Smooth muscle cell of the brain vasculature (primary cell): ENCODE measurements at places on chromosomes 12 and 14.

DNA sequence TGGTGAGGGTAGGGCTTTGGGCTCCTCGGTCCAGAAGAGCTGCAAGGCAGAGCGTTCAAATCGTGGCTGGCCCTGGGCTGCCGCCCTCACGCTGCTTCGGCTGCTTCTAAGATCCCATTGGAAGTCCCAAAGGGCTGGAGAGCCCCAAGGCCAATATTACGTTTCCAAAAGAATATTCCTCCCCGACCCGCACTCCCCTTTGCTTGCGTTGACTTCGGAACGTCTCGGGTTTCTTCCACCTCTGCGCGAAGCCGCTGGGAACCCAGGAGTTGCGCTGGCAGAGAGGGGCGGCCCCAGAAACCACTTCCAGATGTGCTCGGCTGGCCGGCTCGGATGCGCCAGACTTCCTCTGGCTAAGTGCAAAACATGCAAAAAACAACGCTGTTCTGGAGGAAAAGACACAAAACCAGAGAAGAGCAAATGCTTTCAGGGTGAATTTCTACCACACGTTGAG lies at the start of gene GLT8D2:
Gene GLT8D2 (minus strand): TSS at position 285 of the 454 bp plus-strand sequence. CDS start 30,539 bp downstream, outside the sequence.
- DNase-seq = peak; percentile 74

DNA sequence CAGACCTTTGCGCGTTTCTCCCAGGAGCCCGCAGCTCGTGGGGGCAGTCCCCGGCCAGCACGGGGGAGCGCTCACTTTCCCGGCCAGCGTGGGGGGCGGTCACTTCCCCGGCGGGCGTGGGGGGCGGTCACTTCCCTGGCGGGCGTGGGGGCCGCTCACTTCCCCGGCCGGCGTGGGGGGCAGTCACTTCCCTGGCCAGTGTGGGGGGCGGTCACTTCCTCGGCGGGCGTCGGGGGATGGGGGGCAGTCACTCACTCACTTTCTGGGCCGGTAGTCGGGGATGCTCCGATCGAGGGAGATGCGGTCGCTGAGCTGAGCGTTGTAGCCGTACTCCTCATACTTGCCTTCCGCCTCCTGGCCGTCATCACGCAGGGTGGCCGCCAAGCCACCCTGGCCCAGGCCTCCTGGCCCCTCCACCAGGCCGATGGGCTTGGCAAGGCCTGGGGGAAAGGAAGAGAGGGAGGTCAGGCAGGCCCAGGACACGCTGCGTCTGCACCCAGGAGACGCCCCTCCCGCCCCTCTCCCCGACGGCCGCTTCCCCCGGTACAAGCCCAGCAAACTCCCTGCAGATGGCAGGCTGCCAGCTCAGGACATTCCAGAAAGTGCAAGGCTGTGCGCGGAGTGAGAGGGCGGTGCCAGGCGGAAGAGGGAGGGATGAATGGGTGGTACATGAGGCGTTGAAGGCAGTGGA lies 43.3 kb downstream of the GALNT9 start:
- DNase-seq = peak; percentile 13

DNA sequence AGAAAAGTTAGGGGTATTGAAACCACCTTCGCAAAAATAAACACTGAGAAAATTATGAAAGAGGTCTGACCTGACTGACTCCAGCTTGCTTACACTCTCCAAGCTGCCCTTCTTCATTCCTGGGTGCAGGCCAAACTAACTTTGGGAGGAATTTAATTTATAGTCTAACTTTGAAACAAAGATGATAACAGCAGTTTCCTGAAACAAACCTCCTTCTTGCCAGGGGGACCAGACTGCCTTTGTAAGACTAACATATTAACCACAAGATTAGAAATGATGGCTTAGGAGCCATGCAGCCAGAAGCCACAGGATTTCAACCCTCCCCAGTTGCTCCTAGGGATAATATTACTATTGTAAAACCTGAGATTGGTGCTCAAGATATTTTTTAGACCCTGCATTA lies 13.8 kb upstream of the EEA1 start:
- DNase-seq = no peak

DNA sequence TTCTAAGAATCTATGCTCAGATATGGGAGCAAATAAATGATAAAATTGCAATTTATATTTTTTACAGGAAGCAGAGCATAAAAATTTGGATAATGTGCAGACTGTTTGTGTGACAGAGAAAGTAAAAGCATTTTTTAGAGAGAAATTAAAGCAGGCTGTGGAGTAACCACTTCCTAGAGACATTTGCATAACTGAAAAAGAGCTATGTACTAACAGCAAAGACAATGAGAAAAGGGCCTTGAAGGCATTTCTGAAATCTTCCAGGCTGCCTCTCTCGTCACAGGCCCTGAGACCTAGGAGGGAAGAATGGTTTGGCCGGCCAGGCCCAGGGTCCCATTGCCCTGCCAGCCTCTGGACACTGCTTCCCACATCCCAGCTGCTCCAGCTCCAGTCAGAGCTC lies 247.2 kb downstream of the ALX1 start:
- DNase-seq = no peak

- DNase-seq = no peak
Observed at GRCh38 chr12:49881415-49882247, 22.1 kb downstream of the FAIM2 start.

- no peak for DNase-seq
Observed at GRCh38 chr12:128684352-128684751, 139.4 kb downstream of the SLC15A4 start.

GRCh38 chr12:50546441-50547318 lies 41.9 kb downstream of the DIP2B start:
- no peak for DNase-seq

DNA sequence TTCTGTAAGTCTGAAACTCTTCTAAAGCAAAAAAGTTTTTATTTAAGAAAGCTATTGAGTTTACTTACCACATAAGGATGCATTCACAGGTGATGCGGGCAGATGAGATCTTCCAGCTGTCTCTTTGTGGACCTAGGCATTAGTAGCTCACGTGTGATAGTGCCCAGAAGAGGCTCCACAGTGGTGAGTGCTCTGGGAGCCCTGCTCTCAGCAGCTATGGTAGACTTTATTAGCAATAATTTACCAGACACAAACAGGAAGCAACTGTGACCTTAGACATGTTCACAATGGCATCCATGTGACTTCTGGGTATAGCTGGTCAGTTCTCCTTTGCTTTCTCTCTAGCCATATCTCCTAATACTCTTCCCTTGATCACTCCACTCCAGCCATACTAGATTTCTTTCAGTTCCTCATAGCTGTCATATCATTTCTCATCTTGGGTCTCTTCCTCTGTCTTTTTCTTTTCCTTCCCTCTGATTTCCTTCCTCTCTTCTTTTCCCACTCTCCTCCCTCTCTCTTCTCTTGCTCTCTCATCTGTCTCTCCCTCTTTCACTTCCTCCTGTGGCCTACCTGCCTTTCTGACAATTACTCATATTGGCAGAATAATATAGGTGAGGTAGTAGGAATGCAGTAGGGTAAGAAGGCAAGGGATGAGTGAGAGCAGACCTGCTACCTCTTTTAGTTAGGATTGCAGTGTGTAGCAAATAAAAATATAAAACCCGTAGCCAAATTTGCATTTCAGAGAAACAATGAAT lies 75.2 kb upstream of the SCAF11 start:
- no peak for DNase-seq

- DNase-seq = peak; percentile 55
Observed at GRCh38 chr14:84546236-84546635, 983.7 kb upstream of the FLRT2 start.

DNA sequence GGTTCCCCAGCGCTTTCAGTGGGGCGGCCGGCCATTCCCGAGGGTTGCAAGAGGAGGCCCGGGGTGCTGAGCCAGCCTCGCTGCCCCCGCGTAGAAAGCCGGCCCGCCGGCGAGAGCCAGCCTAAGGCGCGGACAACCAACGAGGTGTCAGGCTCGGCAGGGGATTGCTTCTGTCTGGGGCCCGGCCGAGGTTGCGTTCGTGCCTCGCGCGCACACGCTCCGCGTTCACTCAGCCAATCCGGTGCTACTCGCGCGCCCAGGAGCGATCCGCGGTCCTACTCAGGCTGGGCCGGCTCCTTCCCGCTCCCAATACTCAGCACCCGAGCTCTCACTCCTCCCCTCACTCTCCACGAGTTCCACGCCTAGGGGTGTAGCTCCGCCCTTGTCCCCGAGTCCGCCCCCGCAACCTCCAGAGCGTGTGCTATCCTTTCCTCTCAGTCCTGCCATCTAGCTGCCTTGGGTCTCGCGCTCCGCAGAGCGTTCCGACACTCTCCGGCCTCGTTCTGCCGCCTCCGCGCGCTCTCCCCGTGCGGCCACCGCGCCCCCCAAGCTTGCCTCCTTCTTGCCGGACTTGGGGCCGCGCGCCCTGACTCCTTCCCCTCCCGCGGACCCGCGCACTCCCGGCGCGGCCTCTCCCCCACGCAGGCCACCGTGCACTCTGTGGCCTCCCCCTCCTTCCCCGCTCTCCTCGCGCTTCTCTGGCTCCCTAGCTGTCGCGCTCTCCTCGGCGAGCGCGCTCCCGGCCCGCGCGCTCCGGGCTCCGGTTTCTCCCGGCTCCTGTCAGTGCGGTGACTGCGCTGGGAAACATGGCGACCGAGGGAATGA lies at the start of gene GPHN:
Gene GPHN (plus strand): TSS at position 426 of the 825 bp plus-strand sequence.
- peak; percentile 89 for DNase-seq

GRCh38 chr12:9717070-9717925 lies 15.6 kb downstream of the CLECL1 start:
- DNase-seq = no peak

DNA sequence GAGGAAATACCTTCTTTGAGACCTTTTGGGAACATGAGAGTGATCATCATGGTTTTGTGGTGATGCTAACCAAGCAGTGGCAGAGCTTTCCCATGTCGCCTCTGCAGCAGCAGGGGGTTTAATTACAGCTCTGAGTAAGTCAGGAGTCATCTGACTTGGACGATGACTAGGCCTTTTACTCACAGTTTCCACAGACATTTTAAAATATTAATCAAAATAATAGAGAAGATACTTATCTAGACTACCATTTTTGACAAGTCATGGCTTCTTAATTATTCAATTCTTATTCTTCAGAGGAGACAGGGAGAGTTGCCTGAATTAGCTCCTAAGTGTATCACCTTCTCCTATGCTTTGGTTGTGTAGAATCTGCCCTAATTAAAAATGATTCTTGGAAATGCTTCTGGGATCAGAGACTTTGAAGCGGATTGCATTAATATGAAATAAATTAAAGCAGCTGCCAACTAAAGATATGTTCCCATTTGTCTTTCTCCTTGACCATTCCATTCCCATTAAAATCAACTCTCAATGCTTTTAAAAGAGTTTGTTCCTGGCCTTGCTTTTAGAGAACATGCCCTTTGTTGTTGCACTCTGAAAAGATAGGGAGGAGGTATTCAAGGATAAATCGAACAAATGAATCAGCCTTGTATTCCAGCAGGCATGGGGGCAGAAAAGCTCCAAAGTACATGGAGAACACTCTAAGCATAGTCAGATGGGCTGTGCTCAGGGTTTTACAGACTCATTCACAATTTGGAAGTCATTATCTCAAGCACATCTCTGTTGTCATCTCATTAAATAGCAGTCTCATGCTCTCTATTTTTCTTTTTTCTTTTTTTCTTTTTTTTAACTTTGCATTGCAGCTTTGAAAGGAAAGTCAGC lies 7.7 kb upstream of the IFNG-AS1 start:
- peak; percentile 32 for DNase-seq

GRCh38 chr12:73935817-73936216 lies 601.8 kb upstream of the ATXN7L3B start:
- no peak for DNase-seq

- no peak for DNase-seq
Observed at GRCh38 chr12:110688446-110689280, at the start of gene HVCN1. TSS of gene HVCN1 (minus strand) at chr12:110689115. CDS start at chr12:110683245, 5,870 bp downstream.

DNA sequence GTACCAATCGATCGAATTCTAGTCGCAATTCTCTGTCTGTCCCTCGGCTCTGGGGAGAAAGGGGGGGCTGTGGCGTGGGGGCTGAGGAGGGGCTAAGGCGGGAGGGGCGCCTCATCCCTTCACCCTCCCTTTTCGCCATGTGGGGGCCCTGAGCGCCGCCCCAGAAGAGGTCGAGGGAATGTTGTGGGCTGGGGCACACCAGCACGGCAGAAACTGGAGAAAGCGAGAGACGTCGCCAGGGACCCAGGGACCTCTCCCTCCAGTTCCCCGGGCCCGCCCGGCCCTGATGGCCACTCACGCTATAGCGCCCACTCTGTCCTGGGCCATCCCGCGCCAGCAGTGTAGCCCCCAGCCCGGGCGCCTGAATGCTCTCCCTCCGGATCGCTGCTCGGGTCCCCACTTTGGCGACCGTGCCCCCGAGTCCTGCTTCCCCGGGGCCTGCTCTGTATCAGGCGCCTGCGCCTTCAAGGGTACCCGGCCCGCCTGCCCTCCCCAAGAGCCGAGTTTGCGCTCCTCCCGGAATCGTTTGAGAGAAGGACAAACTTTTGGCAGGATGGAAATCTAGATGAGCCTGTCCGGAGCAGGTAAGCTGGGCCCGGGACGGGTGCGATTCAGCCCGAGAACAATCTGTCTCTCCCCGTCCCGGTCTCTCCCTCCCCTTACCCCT lies 62.6 kb downstream of the SMUG1 start:
- no peak for DNase-seq

DNA sequence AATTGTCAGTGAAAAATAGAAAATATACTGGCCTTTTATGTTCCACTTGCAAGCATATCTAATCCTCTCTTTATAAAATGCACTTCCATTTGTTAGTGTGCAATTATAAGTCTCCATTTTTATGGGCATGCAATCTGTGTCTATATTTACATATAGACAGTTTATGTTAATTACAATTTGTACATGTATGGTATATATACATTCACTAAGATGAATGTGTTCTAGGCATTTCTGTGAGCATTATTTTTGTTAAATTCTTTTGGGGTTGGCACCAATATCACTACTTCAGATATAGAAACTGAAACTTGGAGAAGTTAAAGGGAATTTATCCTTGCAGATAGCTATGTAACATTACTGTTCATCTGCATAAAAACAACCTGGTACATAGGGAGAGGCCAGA lies 470.8 kb upstream of the LMO3 start:
- no peak for DNase-seq

DNA sequence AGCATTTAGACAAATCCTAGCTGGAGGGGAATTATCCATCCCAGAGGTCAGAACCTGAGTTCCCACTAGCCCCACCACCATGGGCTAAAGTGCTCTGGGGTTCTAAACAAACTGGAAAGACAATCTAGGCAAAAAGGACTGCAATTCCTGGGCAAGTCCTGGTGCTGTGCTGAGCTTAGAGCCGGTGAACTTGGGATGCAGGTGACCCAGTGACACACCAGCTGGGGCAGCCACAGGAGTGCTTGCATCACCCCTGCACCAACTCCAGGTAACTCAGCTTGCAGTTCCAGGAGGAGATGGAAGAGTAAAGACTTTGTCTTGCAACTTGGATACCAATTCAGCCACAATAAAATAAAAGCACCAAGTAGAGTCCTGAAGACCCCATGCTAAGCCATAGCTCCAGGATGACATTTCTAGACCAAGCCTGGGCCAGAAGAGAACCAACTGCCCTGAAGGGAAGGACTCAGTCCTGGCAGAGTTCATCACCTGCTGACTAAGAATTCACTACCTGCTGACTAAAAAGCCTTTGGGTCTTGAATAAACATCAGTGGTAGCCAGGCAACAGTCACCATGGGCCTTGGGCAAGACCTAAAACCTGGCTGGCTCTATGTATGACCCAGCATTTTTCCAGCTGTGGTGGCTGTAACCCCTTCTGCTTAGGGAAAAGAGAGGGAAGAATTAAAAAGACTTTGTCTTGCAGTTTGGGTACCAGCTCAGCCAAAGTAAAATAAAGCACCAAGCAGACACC lies 223.4 kb upstream of the DIO2 start:
- no peak for DNase-seq

- no peak for DNase-seq
Observed at GRCh38 chr12:31620311-31620710, 29.4 kb upstream of the DENND5B start.
